Smooth muscle cell of the pulmonary artery (primary cell): ENCODE measurements at places on chromosomes 7 and 10. TPM values are rescaled to one million over a fixed set of nuclear protein-coding genes. Genes with fewer than 3 reads are reported as not detected.

The AMZ1 gene
- total RNA-seq = 0.50 and 1.2 TPM in 2 replicates

The H2BK1 gene
- total RNA-seq = not detected in 2 replicates

The LIPK gene
- total RNA-seq = not detected in 2 replicates

The CYP2C8 gene
- 0.07 TPM in 1 of 2 replicates, not detected in the other for total RNA-seq

The NRCAM gene
- total RNA-seq = 1.6 and 22.6 TPM in 2 replicates

The MYOZ1 gene
- 0.20 and 0.33 TPM in 2 replicates for total RNA-seq

The SUFU gene
- 7.5 and 7.6 TPM in 2 replicates for total RNA-seq

The CRHR2 gene
- not detected in 2 replicates for total RNA-seq
